CD4-positive, alpha-beta T cell treated with Interleukin-15 for 1 hour (primary cell): ENCODE measurements at places on chromosomes 12 and 14.

DNA sequence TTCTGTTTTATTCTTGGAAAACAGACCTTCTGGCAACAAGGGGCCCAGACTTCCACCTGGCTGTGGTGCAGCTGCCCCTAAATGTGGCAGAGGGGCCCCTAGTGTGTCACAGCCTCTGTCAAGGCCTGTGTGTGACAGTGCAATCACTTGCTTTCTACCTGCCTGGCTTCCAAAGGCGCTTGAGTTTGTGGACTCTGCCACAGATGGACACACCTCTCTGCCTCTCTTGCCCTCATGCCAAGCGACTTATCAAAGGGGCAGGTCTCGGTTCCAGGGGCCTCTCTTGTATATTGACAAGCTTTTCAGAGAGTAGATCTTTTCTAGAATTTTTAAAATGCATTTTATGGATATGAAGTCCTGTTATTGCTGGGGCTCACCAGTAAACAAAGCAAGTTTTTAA, 217.2 kb downstream of the SLC15A4 start:
- no peak for DNase-seq

GRCh38 chr12:1798641-1799020, 21.7 kb upstream of the LRTM2 start:
- no peak for DNase-seq

DNA sequence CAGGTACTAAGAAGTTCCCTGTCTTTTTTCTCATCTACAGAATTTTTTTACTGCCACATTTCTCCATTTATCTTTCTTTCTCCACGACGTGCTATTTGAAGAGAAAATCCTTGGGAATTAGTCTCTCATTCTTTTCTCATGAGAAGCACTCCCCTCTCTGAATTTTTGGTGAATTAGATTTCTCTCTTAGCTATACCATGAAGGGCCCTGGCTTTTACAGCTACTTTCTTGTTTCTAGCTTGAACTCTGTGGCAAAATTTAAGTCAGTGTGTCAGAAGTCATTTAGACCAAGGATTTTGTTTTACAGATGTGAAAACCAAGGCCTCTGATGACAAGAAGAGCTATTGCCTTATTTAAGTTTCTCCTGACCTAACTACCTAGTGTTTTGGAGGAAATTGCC, 213.1 kb downstream of the AEBP2 start:
- no peak for DNase-seq

DNA sequence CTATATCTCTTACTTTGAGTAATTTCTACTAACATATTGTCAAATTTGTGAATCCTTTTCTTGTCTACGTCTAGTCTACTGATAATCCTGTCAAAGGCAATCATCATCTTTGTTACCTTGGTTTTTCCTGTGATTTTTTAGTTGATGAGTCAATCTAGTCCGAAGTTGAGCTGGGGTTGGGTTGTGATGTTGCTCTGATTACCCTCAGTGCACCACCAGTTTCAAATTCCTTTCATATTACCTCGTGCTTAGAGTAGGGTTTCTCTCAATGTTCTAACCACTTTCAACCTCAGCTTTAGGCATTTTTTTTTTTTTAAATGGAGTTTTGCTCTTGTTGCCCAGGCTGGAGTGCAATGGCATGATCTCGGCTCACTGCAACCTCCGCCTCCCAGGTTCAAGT, 186.8 kb downstream of the BTG1 start:
- DNase-seq, result no peak

DNA sequence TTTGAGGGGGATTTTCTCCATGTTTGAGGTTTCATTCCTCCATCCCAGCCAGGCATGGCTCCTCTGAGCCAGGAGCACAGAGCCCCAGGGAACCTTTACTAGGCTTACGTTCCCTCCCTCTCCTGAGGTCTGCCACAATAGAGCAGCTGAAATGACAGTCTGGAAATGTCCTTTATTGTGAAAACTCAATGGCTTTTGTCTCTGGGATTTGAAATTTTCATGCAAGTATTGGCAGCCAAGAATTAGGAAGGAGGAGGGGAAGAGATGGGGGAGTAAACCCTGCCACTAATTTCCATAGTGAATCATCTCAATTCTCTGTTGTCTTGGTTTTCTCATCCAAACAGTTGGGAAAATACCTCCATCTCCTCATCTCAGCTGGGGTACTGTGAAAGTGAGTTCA, 2.6 kb upstream of the PLEKHG3 start:
- no peak for DNase-seq

DNA sequence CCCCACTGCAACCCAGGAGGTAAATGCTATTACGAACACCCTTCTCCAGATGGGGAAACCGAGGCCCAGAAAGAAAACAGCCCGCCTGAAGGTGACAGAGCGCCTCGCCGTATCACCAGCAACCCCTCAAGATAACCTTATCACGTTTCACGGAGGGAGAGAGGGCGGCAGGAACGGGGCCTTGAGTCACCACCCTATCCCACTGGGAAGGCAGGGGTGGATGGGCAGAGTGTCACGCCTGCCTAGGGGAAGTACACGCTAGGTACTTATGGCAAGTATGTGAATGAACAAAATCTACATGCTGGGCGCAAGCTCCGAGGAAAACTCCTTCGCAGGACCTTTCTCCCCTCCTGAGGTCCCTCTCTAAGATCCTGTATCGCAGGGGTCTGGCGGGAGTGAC, 17.8 kb downstream of the NCOR2 start:
- no peak for DNase-seq

GRCh38 chr14:26023967-26024366, 573.9 kb downstream of the NOVA1 start:
- DNase-seq, result no peak

DNA sequence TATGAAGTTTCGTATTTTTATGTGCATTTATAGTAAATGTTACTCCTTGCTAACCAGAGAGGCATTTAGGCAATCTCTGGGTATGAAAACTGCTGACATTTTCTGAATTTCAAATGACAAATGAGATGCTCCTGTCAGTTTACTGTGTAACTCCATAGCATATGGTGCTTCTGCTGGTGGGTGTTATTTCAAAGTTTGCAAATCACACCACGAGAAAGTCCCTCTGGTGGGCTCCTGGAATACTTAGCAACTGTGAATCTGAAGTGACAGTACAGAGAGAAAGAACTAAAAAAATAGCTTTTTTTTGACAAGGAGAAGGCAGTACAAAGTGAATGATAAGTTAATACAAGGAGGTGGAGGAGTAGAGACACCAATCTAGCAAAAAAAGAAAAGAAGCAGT, 161.5 kb downstream of the DERA start:
- DNase-seq, result no peak

GRCh38 chr12:89827592-89827991, 119.0 kb upstream of the ATP2B1 start:
- no peak for DNase-seq
